Stimulated activated CD4-positive, alpha-beta T cell treated with anti-CD3 and anti-CD28 coated beads, Interleukin-1b, Interleukin-23, amount 100 ng/mL, for 48 hours (primary cell): ENCODE measurements at places on chromosomes 12 and 14.

- no peak for DNase-seq
Measured at GRCh38 chr12:111192647-111193046, 176.2 kb downstream of the PHETA1 start.

DNA sequence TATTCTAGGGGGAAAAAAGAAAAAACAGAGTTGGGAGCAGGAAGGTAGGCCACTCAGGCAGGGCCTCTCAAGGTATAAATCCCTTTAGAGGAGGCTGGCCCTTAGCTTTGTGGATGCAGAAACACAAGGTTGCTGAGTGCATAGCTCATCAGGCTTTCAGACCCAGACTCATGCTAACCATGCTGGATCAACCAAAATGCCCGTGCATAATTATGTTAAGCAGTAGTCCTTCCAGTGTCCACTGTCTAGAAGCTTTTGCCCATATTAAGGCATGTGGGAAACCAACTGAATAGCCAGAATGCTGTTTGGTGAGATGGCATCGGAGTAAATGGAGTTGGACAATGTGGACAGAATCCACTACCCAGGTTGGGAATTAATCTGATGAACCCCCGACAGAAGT is 18.9 kb downstream of the ARG2 start:
- DNase-seq: no peak

- DNase-seq: no peak
Measured at GRCh38 chr14:35419429-35419841, 14.9 kb upstream of the NFKBIA start.

- no peak for DNase-seq
Measured at GRCh38 chr12:55683676-55684075, 24.0 kb downstream of the ITGA7 start.

DNA sequence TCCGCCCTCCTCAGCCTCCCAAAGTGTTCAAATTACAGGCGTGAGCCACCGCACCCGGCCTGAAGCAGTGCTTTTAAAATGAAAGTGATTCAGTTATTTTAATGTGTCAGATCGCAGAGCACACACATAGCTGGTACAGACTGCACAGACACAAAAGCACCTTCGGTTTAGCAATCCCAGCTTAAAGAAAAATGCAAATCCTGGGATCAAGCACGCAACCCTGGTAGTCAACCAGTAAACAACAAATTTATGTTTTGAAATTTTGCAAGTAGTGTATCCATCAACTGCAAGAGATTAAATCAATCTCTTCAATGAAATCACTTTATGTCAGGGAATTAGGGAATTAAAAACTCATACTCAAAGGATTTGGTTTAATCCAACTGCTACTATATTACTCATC is 28.4 kb downstream of the SLC38A1 start:
- DNase-seq: no peak

- DNase-seq: no peak
Measured at GRCh38 chr14:91889477-91890211, 22.3 kb upstream of the TC2N start.

- DNase-seq: no peak
Measured at GRCh38 chr14:75820761-75821160, 159.7 kb downstream of the TTLL5 start.

- no peak for DNase-seq
Measured at GRCh38 chr12:9617124-9617523, 9.4 kb upstream of the KLRB1 start.

DNA sequence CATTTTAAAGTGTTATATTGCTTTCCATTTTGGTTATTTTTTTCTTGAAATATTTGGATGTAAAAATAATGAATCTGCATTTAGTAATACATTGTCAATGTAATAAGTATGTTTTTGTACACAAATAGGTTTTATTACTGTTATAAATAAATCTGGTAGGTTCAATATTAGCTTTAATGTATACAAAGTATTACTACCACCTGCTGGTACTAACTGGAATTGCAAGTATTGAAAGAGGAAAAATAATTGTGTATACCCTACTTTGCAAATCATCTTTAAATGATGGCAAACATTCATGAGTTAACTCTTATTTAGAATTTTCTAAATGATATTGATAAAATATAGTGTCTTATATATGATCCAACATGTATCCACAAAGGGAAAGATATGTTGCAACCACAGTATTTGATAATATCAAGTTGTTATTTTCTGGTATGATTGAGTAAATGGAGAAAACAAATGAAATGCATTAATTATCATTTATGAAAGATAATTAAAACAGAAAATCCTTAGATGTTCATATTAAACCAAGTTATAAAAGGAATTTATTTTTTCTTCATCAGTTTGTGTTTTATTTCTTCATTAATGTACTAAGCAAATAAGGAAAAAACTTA is 3.2 kb downstream of the OR4K2 start:
- no peak for DNase-seq

DNA sequence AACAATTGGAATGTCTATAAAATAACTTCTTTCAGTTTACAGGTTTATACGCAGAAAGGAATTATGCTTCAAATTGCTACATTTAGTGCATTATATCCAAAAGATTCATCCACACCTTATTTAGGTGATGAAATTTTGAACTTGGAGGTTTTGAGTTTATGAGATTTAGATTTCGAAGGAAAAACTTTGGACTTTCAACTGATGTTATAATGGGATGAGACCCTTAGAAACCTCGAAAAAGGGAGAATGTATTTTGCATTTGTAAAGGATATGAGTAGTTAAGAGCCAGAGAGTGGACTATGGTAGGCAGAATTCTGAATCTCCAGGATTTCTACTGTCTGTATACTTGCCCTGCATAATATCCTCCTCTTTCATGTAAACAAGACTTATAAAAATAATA is 851.6 kb upstream of the MGAT4C start:
- no peak for DNase-seq

GRCh38 chr14:89212386-89213235 is 204.4 kb downstream of the FOXN3 start:
- DNase-seq: no peak

- no peak for DNase-seq
Measured at GRCh38 chr12:55065535-55065934, 45.8 kb downstream of the NEUROD4 start.

GRCh38 chr12:67757651-67758050 is 109.1 kb downstream of the DYRK2 start:
- DNase-seq: no peak

- DNase-seq: no peak
Measured at GRCh38 chr12:30692470-30692869, 3.2 kb downstream of the IPO8 start.

DNA sequence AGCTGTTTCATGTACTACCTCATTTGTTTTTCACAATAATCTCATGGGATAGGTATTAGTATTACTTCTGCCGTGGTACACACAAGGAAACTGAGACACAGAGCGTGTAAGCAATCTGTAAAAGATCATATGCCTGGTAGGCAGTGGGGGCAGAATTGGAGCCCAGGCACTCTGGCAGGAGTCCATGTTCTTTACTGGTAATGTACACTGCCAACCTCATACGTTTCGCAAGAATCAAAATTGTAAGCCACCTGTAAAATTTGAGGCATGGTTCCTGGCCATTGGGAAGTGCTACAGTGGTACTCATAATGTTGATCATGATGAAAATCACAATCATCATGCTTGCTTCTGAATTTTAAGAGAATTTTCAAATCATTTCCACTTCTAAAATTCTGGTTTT is 40.7 kb downstream of the TMTC1 start:
- DNase-seq: no peak

DNA sequence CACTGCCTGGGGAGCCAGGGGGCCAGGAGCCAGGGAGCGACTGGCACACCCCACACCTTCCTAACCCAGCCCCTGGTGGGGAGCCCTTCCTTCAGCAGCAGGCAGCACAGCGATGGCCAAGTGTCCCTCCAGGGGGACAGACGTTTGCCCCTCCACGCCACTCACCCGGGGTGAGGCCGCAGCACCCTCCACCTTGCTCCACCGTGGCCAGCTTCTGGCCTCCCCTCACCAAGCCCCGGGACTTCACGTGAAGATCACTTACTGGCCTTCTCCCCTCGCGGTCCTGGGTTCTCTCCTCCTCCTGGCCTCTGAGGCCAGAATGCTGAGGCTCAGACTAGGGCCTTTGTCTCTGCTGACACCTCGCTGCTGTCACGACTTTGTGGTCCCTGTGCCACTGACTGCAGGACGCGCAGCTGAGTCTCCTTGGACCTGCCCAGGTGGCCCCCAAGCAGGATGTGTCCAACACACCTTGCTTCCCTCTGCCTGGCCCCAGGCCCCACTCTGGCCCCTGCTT is 3.5 kb upstream of the ASPG start:
- no peak for DNase-seq

- DNase-seq: no peak
Measured at GRCh38 chr14:99387880-99388279, 92.8 kb downstream of the SETD3 start.

DNA sequence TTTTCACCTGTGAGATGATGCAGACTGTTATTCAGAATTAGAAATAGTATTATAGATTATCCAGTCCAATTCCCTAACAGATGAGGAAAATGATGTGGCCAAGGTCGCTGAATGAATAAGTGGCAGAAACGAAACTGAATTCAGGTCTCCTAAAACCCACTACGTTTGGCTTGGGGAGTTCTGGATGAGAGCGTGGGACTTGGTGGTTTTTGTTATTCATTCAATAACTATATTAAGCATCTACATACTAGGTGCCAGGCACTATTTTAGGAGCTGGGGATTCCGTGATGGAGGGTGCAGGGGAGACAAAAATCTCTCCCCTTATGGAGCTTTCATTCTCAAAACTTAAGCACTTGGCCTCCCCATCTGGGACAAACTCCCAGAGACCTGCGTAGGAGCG is 813 bp upstream of the CCDC184 start:
- DNase-seq: no peak

DNA sequence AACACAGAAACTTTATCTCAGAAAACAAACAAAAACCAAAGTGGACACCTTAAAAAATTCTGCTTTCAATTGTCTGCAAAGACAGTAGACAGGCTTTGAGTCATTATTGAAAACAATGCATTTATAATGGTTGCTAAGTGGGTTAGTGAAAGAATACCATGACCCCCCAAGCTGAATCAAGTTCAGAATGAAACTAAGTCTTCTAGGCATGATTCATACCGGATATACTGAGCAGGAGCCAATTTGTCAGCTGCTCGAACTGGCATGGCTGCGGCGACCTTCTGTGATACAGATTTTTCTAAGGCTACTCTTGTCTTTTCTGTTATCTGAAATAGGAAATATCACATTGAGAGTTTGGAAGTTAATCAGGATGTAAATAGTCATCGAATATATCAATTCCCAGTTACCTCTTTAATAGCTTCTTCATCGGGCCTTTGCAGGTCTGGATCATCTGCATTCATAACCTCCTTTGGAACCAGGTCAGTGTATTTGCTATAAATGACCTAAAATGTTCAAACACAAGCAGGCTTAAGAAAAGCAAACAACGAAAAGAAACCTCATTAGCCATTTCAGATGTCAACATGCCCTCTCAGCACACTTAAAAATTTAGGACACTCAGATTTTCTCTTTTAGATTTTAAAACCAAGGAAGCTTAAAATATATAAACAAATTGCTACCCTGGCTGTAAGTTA is 22.3 kb downstream of the SNW1 start:
- DNase-seq: no peak

- DNase-seq: no peak
Measured at GRCh38 chr12:50842637-50843493, at the start of gene TMPRSS12. Gene TMPRSS12 (plus strand): TSS chr12:50842926. CDS start chr12:50842965, 39 bp downstream.

GRCh38 chr12:47781479-47782371 is 8.7 kb downstream of the SLC48A1 start:
- DNase-seq: no peak

DNA sequence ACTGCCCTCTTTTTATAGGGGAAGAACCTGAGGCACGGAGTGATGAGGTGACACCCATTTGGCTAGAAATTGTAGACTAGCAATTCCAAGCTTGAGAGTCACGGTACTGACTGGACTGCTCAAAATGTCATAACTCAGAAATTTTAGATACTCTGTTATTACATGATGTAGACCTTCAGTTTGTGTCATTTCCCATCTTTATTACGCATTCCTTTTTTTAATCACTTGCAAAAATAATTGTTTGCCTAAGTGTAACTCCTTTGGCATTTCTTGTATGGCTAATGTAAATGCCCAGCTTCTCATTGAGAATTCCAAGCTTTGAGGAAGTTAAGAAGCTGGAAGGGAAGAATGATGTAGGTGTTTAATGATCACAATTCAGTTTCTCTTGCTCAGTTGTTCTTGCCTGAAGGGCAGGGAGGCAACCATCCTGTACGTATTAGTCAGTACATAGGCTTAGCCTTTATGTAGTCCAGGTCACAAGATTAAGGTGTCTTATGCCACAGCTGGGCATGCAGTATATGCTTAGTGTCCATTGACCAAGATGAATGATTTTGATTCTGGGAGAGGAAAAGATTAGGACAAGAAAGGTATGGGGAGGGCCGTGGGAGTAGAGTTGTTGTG is 68.2 kb upstream of the EVL start:
- DNase-seq: no peak

- DNase-seq: no peak
Measured at GRCh38 chr12:89576572-89577220, 50.8 kb upstream of the POC1B start.

DNA sequence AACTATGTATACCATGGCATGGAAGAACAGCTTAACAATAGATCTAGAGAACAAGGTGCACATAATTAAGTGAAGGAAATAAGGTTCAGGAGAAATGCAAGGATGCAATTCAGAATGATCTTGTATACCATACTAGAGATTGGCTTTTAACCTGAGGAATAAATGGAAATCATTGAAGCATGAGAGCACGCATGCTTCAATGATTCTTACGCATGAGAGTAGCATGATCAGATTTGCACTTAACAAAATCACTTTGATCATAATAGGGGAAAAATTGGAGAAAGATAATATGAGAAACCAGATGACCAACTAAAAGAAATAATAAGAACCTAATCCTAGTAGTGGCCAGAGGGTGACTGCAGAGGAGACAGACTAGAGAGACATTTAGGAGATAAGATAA is 133.3 kb upstream of the FSCB start:
- DNase-seq: no peak

DNA sequence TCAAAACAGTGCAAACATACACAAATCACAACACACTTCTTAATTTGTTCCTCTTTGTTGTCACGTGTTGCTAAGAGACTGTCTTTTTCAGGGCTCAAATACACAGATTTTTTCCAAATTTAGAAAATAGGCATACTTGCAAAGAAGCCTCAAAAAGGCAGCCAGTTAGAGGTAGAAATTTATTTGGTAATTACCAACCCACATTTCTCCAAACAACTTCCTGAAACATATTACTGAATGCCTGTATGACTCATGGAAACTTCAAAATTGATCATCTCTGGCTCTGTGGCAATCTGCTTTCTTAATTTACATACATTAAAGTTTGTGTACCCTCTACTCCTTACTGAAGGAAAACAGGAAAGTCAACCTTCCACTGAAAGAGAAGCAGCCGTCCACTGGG is 36.4 kb downstream of the PPM1H start:
- no peak for DNase-seq
